ENCODE measurements at places on chromosomes 6 and 20. TPM values are rescaled to one million over a fixed set of nuclear protein-coding genes. Genes with fewer than 3 reads are reported as not detected.
A peak's percentile ranks its signal among the peaks of the same experiment; 100 is the strongest.

GRCh38 chr6:1179571-1180459 is 132.1 kb upstream of the FOXQ1 start:
- DNase-seq = no peak

- no peak for DNase-seq
These were observed 69.3 kb upstream of the STMND1 start for GRCh38 chr6:17032590-17032987.

DNA sequence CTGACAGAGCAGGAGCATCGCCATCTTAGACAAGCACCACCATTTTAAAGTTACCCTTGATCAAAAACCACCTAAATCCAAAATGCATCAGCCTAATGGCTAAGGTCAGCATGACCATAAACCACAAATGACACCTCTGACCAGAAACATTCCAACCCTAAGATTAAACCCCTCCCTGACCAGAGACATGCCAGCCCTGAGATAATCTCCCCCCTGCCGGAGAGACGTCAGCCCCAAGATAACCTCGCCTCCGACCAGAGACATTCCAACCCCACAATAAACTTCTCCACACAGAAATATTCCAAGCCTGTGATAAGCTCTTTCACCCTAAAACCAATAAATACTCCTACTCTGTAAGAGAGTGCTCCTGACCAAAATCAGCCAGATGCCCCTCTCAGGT is 53.5 kb downstream of the PXDC1 start:
- no peak for DNase-seq

Gene APOBEC2
- total RNA-seq = 2.5 TPM

DNA sequence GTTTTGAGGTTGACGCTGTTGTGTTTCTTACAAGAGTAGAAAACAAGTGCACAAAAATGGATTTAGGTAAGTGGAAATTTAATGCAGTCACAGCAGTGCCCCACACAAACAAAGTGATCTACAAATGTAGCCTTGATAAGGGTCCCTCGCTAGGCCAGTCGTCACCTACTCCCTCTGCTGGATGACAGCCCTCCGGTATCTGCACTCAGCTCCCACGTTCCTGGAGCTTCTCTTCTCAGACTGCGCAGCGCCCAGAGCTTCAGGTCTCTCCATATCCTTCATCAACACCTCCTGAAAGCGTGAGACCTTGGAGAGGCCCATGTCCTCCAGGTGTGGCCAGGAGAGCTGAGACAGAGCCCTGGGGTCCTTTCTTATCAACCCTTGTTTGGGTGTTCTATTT is 58.3 kb upstream of the MAP3K4 start:
- peak; percentile 19 for DNase-seq

DNA sequence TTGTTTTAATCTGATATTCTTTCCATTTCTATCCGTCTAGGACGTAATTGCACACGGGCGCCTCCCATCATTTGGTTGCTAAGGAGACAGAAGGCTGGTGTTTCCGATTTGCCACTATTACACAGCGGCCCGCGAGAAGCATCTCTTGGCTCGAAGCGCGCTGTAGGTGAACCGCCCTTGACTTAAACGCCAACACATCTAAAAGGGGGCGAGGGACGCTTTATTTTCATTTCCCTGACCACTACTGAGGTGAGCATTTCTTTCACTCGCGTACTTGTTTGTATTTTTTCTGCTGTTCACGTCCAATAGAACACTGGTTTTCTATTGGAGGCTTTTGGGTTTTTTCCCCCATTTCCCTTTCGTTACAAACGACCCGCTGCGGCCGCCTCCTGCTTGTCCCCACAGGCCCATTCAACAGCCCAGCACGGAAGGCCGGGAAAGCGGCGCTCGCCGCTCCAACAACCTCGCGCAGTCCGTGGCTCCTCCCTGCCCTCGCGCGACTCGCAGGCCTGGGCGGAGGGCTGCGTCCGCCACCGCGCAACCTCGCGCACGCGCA is 505 bp upstream of the WRNIP1 start:
- DNase-seq = peak; percentile 52

Gene SDHAF4
- total RNA-seq = 8.4 TPM

GRCh38 chr20:15831201-15831600 is 742.0 kb downstream of the KIF16B start:
- DNase-seq = no peak

DNA sequence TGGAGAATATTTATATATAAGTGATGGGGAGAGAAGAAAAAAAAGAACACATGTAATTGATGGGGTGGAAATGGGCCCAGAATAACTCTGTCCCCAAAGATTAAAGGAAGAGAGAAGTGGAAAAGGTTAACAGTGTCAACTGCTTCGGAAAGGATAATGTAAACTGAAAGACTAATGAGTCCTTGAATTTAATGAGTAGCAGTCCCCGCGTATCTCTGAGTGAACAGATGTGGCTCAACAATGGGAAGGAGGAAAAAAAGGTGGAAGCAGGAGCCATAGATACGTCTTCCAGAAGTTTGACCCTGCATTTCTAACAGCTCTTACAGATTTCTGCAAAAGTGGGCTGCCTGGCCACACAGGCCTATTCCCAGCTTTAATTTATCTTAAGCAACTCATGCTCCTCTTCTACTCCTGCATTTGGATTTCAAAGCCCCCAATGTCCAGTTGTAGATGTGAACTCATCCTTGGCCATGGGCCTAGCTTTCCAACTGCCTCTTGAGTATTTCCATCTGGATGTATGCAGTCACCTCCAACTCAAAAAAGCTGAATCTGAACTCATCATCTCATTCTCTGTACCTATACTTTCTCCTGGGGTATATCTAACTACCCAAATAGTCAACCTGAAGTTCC is 61.3 kb downstream of the DST start:
- no peak for DNase-seq

Gene SNX14
- total RNA-seq = 87.5 TPM

GRCh38 chr6:130466052-130466747 is 100.4 kb downstream of the TMEM200A start:
- DNase-seq = no peak

All from Caco-2 (cell line).